Stimulated activated CD4-positive, alpha-beta T cell treated with anti-CD3 and anti-CD28 coated beads, Interleukin-2, amount 100 ng/mL, for 24 hours (primary cell): ENCODE measurements at places on chromosomes 3 and 15.

- DNase-seq: no peak
Observed at GRCh38 chr3:7506606-7507180, 645.8 kb downstream of the GRM7 start.

- DNase-seq: no peak
Observed at GRCh38 chr15:73323374-73323955, 45.3 kb downstream of the HCN4 start.

DNA sequence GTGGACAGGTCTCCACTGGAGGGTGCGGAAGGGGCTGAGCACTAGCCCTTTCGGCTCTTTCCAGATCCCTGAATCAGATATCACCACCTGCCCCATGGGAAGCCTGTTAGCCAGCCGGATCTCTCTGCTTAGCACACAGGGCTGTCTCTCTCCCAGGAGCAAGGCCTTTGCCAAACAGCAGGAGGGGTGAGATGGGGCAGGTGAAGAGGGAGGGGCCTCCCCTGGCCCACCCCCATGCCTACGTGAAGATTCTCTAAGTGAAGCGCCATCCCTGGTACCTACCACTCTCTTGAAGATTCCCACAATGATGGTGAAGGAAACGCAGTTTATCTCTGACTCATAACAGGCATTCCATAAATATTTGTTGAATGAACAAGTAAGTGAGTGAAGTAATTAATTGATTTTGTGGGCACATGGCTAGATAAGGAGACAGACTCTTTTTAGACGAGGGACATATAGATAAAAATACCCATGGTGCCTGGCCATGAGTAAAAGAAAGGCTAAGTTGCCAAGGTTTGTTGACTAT, 19.6 kb upstream of the HCN4 start:
- DNase-seq: no peak

- DNase-seq: no peak
Observed at GRCh38 chr3:9141928-9142289, 107.5 kb downstream of the SRGAP3 start.

DNA sequence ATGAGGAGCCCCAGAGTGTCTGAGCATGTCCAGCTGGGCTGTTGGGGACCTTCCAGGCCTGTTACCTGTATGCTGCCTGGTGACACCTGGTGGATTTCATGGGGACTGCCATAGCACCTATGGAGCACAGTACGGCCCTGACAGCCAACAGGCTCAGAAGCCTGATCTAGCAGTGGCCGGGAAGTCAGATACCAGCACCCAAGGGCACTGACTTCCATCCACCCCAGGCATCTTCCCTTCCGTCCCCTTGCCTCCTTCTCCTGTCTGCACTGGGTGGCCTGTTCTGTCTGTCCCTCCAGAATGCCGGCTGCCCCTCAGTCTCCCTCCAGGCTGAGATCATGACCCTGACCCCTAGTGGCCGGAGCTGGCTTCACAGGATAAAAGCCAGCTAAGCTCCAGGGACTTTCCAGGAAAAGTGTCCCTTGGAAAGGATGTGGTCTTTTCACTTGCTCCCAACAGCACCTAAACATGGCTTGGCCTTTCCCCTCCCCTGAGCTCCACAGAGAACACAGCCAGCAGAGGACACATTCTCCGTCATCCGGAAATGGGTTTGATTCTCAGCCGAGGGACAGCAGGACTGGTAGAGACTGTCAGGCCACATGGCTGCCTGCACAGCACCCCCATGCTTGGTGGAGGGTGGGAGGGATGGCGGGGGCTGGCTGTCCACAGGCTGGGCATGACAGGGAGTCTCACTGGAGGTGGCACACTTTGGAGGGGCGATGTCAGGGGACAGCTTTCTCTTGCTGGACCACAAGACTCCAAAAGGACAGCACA, 9.5 kb downstream of the RPS17 start:
- DNase-seq: peak; percentile 70

DNA sequence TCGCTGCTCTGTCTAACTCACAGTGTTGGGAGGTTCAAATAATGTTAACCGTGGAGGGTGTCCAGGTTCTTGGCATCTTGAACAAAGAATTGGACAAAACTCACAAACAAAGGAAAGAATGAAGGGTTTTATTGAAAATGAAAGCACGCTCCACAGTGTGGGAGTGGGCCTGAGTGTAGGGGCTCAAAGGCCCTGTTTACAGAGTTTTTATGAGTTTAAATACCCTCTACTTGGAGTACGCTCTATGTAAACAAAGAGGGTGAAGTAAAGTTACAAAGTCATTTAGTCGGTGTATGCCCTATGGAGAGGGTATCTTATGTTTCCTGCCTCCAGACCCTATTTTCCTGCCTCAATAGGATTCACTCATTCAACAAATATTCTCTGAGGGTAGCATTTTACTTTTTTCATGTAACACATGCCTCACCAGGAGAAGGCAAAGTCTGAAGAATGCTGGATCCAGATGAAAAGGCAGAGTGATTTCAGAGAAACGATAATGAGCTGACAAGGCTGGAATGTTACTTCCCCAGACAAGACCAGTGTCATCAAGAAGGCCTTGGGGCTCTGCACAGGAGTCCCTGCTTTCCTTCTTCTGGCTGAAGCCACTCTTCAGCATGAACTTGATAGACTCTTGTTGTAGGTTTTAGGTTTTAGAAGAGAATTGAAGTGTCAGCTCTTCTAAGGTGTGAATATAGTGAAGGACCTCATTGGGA, 163.6 kb downstream of the FAM43A start:
- no peak for DNase-seq

DNA sequence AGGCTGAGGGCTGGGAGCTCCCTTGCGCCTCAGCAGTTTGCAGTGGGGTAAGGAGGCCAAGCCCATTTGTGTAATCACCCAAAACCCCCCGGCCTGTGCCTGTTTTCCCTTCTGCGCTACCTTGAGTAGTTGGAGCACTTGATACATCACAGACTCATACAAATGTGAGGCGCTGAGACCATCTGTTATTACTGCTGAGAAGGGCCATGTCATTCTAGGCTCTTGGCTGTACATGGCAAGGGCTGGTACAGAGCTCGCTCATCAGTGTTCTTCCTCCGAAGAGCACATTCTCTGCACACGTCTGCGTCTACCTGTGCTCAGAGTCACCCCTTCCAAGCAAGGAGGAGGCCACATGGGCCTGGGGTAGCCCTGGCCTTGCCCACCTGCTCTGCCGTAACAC, 9.3 kb downstream of the PLA2G4B start:
- DNase-seq: no peak

DNA sequence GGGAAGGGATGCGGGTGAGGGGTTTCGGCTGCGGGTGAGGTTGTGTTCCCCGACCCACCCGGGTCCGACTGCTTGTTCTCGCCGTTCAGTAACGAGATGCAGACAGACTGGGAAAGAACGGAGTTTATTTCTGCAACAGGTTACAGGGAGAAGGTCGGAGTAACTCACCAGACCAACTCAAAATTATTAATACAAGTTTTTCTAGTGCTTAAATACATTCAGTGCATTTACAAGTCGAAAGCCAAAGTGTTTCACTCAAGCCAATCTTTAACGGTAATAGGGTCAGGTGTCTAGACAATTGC, 492 bp upstream of the HIGD1A start:
- no peak for DNase-seq

GRCh38 chr15:33565094-33565493, 254.3 kb downstream of the RYR3 start:
- no peak for DNase-seq

- DNase-seq: no peak
Observed at GRCh38 chr15:87826119-87826747, 430.3 kb downstream of the NTRK3 start.

DNA sequence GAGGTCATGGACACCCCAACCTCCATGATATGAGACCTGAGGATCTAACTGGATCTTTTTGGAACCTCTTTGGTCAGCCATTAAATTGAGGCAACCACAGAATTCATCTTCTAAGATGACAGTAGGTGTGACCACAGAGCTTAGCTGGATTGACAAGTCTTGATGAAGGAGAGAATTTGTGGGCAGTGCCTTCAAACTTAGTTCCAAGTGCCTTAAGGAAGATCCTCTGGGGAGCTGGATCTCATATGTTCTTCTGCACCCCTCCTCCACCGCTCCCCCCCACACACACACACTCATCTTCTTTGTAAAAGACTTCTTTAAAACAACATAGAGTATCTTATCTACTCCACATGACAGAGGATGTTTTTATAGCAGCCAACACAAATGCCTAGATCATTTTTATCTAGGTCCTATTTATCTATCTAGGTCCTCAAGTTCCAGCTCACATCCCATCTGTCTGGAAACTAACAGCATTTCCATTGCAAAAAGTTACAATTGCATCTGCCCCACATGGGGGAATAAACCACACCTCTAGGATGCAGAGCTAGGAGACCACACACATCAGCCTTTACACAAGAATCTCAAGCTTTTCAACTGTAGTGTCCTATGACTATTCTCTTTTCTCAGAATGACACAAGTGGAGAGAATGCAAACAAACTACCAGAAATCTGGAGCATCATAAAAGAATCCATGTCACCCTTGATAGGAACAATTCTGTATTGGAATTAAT, 37.4 kb downstream of the WWTR1 start:
- no peak for DNase-seq

DNA sequence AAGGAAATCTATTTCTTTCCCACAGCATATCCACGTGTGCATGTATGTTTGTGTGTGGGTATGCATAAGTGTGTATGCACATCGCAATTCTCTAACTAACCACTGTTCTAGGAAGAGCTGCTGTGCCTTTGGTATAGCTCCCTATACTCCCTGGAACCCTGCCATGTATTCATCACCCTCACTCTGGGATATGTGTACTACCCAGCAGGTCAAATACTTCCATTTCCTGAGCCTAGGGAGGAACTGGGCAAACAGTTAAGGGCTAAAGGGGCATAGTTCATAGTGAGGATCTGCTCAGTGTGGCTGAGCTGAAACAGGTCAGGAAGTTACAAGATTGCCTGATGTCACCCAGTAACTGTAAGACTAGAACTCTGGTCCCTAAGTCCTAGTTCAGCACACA, 260.4 kb downstream of the RPLP1 start:
- DNase-seq: no peak
